Esophagus squamous epithelium (tissue), 5 donors: ENCODE measurements at places on chromosomes 11 and 22.

GRCh38 chr11:112539741-112540140 lies 279.1 kb upstream of the PLET1 start:
- DNase-seq: no peak

DNA sequence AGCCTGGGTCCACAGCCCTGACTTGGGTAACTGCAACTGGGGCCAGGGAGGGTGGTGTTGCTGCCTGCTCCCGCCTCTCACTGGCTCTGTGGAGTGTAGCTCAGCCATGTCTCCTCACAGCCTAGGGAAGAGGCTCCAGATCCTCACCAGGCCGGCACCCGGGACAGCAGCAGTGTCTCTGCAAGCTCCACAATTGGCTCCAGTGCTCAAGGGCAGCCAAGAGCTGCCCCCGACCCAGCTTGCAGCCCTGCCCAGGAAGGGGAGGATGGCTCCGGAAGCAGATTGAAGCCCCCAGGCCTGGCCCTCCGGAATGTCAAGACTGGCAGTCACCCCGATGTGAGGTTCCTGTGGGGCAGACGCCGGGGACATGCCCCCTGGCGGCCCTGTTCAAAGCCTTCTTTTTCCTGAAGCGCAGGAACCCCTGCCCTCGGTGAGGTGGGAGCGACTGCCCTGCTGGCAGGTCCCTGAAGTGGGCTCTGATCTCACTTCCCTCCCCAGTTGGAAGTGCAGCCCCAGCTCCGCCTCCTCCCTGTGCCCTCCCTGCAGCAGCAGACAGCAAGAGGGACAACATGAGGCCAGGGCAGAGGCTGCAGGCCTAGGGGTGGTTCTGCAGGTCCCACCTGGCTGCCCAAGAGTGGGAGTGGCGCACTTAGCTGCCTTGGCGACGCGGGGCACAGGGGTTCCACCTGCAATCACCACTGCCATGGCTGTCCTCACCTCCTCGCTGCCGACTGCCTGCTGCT lies 816.2 kb upstream of the LUZP2 start:
- no peak for DNase-seq

GRCh38 chr22:50361688-50362087 lies 18.6 kb downstream of the PPP6R2 start:
- no peak for DNase-seq

DNA sequence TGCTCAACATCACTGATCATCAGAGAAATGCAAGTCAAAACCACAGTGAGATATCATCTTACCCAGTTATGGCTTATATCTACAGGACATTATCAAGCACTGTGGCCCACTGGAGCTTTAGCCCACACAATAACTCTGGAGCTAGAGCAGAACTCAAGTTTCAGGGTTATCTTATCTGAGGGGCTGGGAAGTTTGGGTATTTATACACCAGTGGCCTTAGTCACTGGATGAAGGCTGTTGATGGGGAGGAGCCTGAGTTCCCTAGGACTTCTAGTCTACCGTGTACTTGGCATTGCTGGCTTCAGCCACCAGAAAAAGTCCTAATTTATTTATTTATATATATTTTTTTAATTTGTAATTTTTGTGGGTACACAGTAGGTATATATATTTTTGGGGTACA lies 19.3 kb downstream of the HSD17B12 start:
- DNase-seq: no peak

DNA sequence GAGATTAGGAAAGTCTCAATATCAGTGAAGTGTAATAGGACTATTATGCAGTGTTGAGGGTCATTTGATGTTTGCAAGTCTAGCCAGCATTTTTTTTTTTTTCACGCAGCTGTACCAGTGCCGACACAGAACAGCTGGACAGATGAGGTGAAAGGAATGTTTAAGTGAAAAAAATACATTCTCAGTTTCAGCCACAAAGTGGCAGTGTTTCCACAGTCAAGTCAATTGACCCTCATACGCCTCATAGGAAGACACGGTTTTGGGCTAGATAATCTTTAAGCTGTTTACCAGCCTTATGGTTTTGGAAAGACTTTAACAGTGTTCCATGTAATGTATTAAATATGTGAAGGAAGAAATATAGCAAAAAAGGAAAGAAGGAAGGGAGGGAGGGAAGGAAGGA lies 349.9 kb upstream of the ANO3 start:
- DNase-seq: no peak

DNA sequence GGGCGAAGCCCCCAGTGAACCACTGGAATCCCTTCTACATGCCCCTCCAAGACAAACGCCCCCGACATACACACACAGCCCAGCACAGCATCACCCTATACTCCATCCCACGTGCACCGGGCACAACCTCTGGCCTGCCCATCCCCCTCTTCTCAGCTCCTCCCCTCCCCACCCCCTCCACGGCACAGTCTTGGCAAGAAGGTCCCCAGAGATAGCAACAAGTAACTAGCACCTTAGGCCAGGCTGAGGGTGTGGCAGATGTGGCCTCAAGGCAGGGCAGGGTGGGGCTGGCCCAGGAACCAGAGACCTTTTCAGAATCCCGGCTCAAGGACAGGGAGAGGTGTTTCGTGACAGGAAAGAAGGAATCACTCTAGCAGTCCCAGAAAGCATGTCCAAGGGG lies 54.3 kb downstream of the CYTH4 start:
- no peak for DNase-seq
